ENCODE measurements at places on chromosomes 13 and 19.

GRCh38 chr13:99886706-99887105 is 84.9 kb downstream of the ZIC5 start:
- no peak for DNase-seq

DNA sequence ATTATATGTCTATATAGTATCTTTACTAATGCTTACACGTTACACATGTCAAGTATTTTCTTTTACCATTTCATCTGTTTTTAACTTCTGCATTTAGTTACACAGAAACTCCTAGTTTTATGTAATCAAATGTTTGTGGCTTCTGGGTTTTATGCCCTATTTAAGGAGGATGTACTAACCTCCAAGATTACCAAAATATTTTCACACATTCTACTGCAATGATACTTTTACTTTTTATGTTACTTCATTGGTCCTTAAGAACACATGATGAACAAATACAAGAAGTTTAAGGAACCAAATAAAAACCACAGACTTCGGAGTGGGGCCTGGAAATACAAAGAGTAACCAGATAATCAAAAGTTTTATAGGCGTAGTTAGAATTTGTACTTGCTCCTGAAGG is 37.2 kb downstream of the ZC3H13 start:
- no peak for DNase-seq

- no peak for DNase-seq
Measured at GRCh38 chr13:47455626-47456025, 545.4 kb downstream of the SUCLA2 start.

- no peak for DNase-seq
Measured at GRCh38 chr13:49584771-49585182, 581 bp downstream of the RCBTB1 start.

DNA sequence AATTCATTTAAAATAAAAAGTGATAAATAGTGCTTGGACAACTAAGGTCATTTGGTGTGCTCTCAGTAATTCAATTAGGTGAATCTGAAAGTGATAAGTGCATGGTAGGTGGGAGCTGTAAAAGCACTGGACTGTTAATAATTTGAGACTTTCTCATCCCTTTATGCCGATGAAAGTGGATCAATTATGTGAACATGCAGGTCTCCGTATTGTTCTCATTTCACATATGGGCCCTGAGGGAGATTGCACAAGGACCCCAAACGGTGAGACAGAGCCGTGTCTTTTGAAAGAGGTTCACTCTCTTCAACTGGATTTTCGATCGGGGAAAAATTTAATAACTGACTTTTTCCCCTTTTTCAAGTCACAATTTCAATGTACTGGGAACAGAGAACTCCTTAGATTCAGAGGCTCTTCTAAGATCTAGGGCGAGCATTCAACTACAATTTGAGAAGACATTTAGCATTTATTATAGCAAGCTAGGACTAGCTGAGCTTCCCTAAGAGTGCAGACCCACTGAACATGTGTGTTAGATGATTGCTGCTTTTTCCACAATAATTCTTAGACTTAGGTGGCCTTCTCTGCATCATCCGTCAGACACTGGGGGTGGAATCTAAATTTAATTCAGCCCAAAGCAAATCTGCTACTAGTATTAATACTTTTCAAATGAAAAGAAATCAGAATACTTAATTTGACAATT is 347.6 kb downstream of the OXGR1 start:
- no peak for DNase-seq
